T-helper 2 cell treated with Interferon-gamma antibody and Interleukin-4, amounts not matched to agents 5 μg/mL and 100 μg/mL, for 36 hours (primary cell): ENCODE measurements at places on chromosomes 1 and 21.

GRCh38 chr1:93598396-93598795 lies 83.2 kb downstream of the BCAR3 start:
- DNase-seq, result no peak

DNA sequence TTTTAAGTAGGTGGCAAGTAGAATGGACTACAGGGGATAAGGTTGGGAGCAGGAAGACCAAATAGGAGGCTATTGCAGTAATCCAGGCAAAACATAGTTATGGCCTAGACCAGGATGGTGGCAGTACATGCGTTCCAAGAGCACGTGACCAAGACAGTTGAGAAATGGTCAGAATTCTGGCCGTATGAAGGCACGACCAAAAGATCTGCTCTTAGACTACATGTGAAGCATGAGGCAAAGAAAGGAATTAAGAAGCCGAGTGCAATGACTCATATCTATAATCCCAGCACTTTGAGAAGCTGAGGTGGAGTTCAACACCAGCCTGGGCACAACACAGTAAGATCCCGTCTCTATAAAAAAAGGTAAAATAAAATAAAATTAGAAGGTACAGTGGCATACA lies 71.3 kb downstream of the LUZP1 start:
- no peak for DNase-seq

- no peak for DNase-seq
Measured at GRCh38 chr21:40416572-40416971, 430.4 kb downstream of the DSCAM start.

- no peak for DNase-seq
Measured at GRCh38 chr1:25728301-25728935, 71.6 kb upstream of the SELENON start.

GRCh38 chr1:206482611-206483010 lies 12.3 kb downstream of the IKBKE start:
- no peak for DNase-seq

- no peak for DNase-seq
Measured at GRCh38 chr1:232016616-232017015, 390.0 kb downstream of the DISC1 start.

DNA sequence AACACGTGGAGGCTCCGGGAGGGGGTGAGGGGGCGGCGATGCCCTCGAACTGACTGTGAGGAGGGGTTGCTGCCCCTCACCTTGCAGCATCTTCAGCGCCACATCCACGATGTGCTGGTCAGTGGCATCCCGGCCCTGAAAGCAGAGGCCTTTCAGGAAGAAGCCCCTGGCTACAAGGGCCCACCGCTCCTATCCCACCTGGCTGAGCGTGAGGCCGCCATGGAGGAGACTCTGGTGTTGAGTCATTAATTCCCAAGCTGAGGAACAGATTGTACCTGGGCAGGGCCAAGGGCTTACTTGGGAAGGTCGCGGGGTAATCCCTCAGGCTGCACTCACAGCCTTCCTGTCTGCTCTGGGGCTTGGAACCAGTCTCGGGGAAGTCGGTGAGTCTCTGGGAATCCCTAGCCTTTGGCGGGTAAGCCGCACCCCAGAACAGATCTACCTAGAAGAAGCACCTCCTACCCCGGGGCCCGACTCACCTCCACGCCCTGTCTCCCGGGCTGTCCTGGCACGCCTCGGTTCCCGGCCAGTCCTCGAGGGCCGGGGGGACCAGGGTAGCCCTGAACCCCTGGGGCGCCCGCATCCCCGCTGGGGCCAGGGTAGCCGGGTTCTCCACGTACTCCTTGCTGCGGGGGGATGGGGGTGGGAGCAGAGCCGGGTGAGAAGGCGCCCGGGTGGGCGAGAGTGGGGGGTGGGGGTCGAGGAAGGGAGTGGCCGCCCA lies 13.9 kb downstream of the COL9A2 start:
- no peak for DNase-seq

- DNase-seq, result no peak
Measured at GRCh38 chr1:196385109-196385508, 223.1 kb downstream of the KCNT2 start.

DNA sequence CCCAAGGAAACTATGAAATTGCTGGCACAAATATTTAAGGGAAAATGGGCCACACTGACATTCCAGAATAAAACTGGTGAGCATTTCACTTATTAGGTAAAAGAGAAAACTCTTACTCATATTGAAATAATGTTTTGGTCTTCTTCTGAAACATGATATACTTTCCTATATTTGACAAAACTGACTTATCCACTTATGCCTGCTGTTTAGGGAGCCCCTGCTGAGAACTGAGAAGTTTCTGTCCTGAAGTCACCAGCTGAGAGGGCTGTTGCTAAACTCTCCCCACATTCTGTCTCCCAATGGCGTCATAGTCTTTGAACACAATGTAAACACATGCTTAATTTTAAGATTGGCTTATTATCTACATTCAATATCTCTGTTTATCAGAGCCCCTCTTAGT lies 46.8 kb upstream of the ZC3H11B start:
- DNase-seq, result no peak

- DNase-seq, result no peak
Measured at GRCh38 chr1:180343921-180344769, 114.1 kb downstream of the LHX4 start.

GRCh38 chr1:227902641-227902990 lies 45.1 kb downstream of the WNT9A start:
- no peak for DNase-seq

GRCh38 chr21:26834181-26834905 lies 10.9 kb downstream of the ADAMTS1 start:
- DNase-seq, result no peak

DNA sequence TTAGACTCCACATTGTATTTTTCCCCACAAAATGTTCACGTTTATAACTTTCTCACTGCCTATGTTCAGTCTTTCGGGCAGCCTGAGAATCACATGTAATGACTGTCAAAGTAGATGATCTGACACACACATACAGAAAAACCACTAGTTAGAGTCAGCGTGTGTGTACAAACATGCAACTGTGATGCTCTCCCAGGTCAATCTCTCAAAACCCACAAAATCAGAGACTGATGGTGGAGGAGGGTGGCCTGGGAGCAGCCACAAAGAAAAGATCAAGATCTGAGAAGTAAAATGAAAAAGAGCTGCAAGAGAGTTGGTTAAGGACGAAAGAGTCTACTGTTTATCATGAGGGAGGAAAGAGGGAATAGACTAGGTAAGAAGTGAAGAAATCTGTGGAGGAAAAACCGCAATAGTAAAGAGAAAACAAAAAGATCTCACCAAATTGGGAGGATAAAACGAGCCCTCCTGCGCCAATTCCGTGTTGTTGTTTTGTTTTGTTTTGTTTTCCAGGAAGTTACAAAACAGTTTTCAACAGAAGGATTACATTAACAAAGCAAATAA lies 2.3 kb downstream of the EGLN1 start:
- DNase-seq, result no peak

DNA sequence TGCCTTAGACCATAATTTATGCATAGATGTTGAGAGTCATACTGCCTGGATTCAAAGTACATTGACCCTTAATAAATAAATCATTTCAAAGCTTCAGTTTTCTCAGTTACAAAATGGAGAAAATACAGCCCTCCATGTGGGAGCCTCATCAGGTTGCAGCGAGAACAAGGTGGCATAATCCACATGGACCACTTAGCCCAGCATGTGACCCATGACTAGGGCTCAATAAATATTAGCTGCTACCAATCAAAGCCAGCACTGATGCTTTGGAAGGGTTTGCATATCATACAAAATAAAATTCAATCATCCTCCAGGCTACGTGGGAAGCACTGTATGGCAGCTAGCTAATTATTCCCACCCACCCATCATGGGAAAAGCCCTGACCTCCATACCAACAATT lies 33.5 kb upstream of the RGS7 start:
- no peak for DNase-seq

DNA sequence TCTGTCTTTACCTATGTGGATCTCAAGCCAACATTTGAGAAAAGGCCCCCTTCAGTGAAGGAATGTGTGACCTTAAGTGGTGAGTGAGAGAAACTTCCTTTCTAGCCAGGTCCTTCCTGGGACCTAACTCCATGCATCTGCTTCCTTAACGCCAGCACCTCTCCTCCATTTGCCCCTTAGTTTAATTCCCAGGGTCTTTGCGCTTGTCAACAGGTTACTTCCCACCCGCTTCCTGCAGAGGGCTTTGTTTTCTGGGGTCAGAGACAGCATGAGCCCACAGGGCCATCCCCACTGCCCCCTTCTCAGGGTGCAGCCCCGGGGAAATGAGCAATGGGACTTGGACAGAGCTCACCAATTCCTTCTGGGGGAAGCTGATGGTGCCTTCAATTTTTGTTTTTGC lies 54.8 kb downstream of the EVA1C start:
- DNase-seq, result no peak

- peak; percentile 17 for DNase-seq
Measured at GRCh38 chr1:76330991-76331603, 256.6 kb downstream of the ST6GALNAC3 start.

DNA sequence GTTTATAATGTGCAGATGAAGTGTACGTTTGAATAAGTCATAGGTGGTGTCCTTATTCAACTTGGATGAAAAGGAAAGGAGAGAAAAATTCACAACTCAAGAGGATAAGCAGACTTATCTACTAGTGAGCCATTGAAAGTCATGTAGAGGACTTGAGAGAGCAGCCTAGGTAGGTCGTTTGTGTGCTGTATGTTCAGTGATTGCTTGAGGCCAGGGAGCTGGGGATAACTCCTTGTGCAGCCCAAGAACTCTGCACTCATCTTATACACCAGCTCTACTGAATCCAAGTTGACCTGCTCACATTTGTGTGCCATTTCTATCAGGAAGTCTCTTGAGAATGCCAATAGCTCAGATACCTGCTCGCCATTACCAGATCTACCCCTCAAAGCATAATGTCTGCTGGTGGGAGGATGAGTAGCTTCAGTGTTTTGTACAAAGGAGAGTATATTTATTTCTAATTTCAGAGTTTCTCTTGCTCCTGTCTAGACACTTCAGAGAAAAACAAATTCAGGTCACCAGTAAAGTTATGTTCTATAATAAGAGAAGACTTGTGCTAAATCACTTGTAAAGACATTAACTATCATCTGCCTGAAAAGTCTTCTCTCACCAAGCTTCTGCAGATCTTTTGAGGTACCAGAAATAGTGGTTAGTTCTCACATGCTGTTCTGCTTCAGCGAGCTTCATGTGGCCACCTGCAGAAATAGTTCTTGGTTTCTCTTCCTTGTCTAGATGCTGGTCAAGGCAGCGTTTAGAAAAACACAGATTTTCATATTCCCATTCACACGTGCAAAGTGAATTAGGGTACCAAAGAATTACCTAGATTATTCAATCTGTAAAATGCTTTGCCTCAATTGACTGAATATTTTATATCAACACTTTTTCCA lies 10.8 kb downstream of the S1PR1 start:
- DNase-seq, result no peak

DNA sequence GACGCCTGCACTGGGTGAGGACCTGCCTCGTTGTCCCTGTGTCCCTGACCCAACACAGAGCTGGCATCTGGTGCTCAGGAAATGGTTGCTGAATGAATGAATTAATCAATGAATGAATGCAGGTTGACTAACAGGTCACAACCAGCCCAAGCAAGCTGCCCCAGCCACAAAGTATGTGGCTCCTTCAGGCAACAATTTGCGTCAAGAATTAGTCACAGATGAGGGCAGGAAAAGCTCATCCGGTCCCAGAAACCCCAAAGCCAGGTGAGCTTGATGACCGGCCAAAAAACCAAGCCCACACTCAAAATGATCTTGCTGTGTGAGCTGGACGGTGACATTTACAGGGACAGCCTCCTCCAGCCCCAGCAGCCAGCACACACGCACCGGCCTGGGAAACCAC lies 40.6 kb upstream of the GPR153 start:
- no peak for DNase-seq

GRCh38 chr1:84722794-84723193 lies 32.5 kb upstream of the SSX2IP start:
- no peak for DNase-seq

- peak; percentile 73 for DNase-seq
Measured at GRCh38 chr1:161182214-161182613, 4.9 kb upstream of the B4GALT3 start.

- DNase-seq, result peak; percentile 21
Measured at GRCh38 chr1:152479792-152480595, 30.6 kb upstream of the LCE5A start.

- no peak for DNase-seq
Measured at GRCh38 chr1:4951601-4952000, 297.2 kb downstream of the AJAP1 start.

GRCh38 chr1:17795081-17795809 lies 40.1 kb downstream of the ACTL8 start:
- DNase-seq, result no peak

DNA sequence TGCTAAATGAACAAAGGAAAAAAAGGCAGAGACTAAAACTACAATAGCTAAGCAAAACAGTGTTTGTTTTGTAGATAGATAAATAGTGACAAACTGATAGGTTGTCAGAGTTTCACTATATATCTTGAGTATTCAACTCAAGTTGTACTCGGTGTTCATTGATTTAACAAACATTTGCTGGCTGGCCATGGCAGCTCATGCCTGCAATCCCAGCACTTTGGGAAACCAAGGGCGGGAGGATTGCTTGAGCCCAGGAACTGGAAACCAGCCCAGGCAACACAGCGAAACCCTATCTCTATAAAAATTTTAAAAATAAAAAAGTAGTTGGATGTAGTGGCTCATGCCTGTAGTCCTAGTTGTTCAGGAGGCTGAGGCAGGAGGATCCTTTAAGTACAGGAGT lies 17.3 kb downstream of the C1orf185 start:
- DNase-seq, result no peak
